ENCODE measurements at places on chromosomes 2 and 18.

DNA sequence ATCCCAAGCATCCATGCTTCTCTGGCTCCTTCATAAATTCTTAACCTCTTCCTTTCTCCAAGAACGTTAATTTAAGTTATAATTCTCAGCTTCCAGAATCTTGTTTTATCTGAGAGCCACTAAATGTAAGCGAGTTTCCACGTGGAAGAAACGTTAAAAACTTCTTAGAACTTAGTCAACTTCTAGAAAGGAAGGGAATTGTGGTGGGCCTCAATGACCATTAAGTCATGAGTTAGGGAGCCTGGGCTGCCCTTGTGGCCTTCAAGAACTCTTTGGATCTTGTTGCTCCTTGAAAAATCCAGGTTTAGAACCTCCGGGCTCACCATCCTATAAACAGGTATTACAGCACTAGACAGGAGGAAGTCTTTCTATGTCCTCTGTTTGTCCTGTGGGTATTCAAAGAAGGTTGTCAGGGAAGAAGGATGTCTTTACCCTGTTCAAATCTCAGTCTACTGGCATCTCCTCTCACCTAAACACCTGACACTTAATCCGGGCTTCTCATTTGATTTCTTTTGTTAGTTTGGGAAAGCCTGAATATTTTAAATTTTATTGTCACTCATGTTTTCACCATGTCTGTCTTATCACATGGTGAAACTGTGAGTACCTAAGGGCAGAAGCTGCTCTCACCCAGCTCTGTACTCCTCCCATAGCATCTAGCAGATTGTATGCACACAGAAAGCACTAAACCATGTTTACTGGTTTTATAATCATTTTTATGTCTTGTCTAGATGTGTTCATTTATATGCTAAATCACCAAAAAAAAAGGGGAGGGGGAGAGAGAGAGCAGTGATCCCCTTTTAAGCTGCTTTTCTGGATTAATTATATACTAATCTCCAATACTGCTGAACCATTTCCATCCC is 6.3 kb downstream of the RND3 start:
- no peak for DNase-seq

DNA sequence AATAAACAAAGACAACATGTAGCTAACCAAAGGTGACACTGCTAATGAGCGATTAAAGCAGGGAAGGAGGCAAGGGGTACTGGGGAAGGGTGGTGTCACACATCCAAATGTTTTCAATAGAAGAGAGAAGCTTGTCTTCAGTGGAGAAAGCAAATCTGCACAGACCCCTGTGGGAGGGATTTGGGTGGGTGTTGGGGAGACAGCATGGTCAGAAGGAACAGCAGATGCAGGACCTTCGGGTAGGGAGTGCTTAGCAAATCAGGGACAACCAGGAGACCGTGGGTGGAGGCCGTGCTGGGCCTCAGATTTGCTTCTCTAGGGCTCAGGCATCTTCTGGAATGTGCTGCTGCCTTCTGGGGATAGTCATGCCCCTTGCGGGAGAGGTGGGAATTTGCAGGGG is 185.3 kb upstream of the RAB6C start:
- DNase-seq = no peak

GRCh38 chr2:202337706-202338346 is 38.3 kb upstream of the BMPR2 start:
- no peak for DNase-seq

DNA sequence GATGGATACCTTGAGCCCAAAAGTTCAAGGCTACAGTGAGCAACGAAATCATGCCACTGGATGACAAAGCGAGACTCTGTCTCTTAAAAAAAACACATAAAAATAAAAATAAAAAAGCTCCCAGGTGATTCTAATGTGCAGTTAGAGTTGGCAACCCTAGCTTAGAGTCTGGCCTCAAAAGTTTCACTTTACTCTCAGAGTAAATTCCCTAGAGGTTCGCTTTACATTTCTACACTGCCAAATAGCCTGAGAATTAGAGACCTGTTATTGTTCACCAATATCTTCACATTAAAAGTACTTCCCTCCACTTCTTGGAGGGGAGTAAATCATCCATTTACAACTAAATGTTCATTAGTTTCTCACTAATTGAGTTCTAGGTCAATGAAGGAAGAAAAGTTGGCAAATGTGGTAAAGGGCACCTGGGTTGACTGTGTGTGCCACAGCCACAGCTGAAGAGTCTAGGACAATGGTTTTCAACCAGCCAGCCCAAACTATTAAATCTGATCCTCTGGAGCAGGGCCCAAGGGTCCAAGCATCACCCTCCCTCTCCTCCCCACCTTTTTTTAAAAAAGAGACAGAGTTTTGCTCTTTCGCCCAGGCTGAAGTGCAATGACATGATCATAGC is 15.2 kb upstream of the TMEM37 start:
- DNase-seq = no peak
